ENCODE measurements at places on chromosomes 12 and 14.

DNA sequence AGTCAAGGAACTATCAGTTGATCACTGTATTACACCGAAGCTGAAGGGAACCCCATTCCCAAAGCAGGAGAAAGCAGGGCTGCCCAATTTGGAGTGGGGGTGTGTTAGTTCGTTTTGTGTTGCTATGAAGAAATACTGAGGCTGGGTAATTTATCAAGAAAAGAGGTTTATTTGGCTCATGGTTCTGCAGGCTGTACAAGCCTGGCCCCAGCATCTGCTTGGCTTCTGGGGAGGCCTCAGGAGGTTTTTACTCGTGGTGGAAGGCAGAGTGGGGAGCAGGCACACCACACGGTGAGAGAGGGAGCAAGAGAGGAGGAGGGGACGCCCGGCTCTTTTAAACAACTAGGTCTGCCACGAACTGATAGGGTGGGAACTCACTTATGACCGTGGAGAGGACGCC lies 16.7 kb upstream of the DIO3 start:
- no peaks in the 10 kb centered on the region for H3K4me1 ChIP-seq
- H3K27ac ChIP-seq, result no peak overlapping the region
- no peak overlapping the region for H3K4me3 ChIP-seq
- no peaks in the 10 kb centered on the region for H3K36me3 ChIP-seq

DNA sequence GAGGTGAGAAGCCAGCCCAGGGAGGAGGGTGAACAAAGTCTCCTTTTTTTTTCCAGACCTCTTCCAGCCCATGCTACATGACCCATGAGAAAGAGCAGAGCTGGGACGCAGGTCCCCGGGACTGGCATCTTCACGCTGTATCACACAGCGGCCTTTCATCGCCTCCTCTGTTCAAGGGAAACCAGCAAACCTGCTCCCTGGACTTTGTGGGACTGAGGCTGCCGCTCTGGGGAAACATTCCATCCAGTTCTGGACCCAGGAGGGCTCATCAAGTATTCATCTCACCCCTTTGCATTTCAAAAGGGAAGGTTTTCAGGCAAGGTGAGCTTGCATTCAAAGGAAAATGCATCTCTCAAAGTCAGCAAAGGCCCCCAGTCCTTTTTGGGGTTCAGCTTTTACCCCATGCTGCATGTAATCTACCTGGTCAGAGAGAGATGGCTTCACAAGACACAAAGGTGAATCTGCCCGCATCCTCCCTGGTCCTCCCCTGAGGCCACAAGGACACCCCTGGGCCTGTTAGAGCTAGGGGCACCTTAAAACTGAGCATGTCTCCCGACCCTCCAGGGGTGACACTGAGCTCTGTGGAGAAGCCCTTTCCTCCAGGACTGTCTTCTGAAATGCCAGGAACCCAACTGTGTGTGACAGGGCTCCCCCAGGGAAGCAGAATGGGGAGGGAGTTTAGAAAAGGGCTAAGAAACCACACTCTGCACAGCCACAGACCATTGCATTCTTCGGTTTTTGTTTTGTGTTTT lies 21.2 kb upstream of the MEG3 start:
- no peak overlapping the region for H3K27ac ChIP-seq
- H3K4me3 ChIP-seq, result no peak overlapping the region
- no peaks in the 10 kb centered on the region for H3K36me3 ChIP-seq
- peak; percentile 18 for DNase-seq
- peaks cover 6% of the 10 kb centered on the region for H3K4me1 ChIP-seq

- no peaks in the 10 kb centered on the region for H3K36me3 ChIP-seq
- H3K4me3 ChIP-seq, result no peak overlapping the region
- no peak for DNase-seq
These were observed 4.0 kb downstream of the STX2 start for GRCh38 chr12:130835011-130835410.

- H3K36me3 ChIP-seq, result no peaks in the 10 kb centered on the region
- H3K4me1 ChIP-seq, result no peaks in the 10 kb centered on the region
- H3K4me3 ChIP-seq, result no peak overlapping the region
- H3K27ac ChIP-seq, result no peak overlapping the region
- no peaks in the 10 kb centered on the region for H3K27me3 ChIP-seq
These were observed 11.0 kb downstream of the HMGA2 start for GRCh38 chr12:65835256-65835655.

- H3K36me3 ChIP-seq, result no peaks in the 10 kb centered on the region
- no peak overlapping the region for H3K4me3 ChIP-seq
- no peak overlapping the region for H3K27ac ChIP-seq
- no peaks in the 10 kb centered on the region for H3K4me1 ChIP-seq
- no peak for DNase-seq
- H3K27me3 ChIP-seq, result no peaks in the 10 kb centered on the region
These were observed 1071.2 kb upstream of the USP15 start for GRCh38 chr12:61188801-61189595.

- no peaks in the 10 kb centered on the region for H3K36me3 ChIP-seq
- no peak overlapping the region for H3K4me3 ChIP-seq
- no peak for DNase-seq
- no peaks in the 10 kb centered on the region for H3K27me3 ChIP-seq
- peaks cover 1% of the 10 kb centered on the region for H3K4me1 ChIP-seq
- H3K27ac ChIP-seq, result no peak overlapping the region
These were observed 154.3 kb upstream of the C14orf180 start for GRCh38 chr14:104425171-104425681.

DNA sequence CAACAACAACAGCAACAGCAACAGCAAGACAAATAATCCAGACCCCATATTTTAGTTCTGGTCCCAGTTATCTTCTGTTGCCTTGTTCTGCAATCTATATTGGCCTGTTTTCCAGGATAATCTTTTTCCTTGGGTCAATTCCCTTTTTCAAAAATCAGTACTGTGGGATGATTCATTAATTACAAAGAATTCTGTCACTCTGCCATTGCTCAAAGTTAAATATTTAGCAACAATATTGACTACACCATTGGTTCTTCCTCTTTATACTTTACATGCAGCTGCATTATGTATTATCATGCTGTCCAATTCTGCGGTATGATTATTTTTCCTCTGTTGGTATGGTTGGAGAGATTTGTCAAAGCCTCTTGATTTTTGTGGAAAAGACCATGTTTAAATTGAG lies 10.1 kb upstream of the GALNT8 start:
- H3K4me1 ChIP-seq, result no peaks in the 10 kb centered on the region
- H3K36me3 ChIP-seq, result no peaks in the 10 kb centered on the region
- H3K27ac ChIP-seq, result no peak overlapping the region

DNA sequence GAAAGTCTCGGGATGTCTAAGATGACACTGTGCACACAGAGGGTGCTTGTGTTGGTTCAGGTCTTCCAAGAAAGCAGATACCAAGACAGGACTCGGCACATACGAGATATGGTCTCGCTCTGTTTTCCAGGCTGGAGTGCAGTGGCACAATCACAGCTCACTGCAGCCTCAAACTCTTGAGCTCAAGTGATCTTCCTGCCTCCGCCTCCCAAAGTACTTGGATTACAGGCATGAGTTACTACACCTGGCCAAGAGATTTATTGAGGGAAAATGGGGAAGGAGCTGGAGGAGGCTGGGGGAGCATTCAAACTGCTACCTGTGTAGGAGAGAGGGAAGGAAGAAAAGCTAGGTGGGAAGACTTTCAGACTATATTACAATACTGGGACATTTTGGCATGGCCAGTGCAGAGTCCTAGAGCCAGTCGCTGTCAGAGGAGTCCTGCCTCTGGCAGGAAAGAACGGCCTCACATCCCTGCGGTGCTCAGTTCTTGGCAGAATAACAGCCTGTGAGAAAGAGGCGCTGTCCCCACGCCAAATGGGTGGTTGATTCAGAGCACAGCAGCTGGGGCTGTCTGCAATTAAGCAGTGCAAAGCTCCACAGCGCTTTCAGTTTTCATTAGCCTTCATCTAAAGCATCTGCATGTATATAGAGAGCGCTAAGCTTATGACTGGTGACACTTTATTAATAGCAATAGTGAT lies 18.3 kb downstream of the SLC17A8 start:
- H3K4me1 ChIP-seq, result peaks cover 3% of the 10 kb centered on the region
- no peak overlapping the region for H3K4me3 ChIP-seq
- no peak overlapping the region for H3K27ac ChIP-seq
- no peaks in the 10 kb centered on the region for H3K27me3 ChIP-seq
- no peaks in the 10 kb centered on the region for H3K36me3 ChIP-seq

DNA sequence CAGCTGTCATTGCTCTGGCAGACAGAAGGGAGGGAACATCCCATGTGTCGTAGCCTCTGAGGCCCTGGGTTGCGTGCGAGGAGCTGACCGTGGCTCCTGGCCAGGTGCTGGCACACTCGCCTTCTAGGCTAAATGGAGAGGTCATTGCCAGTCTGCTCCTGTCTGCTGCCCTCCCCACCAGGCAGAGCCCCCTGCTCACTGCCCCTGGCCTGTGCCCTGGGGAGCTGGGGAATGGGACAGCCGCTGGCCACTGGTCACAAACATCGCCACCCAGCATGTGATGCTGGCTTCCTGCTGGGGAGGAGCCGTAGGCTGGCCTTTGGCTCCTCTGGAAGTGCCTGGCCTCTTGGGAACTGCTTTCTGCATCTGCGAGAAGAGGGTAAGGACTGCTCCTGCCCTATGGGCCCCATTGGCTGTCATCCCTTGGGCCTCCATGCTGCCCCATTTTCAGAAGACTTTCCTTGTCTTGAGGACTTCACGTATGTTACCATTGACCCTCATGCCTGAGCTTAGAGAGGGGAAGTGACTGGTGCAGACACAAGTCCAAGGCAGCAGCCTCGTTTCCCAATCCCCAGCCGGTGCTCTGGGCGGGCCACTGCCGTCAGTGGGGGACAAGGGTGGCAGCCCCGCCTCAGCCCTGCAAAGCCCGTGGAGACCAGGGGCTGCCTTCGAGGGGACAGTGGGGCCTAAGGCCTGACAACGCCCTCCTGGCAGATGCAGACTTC lies 2.0 kb upstream of the TNFAIP2 start:
- H3K36me3 ChIP-seq, result no peaks in the 10 kb centered on the region
- DNase-seq, result no peak
- no peak overlapping the region for H3K4me3 ChIP-seq
- no peaks in the 10 kb centered on the region for H3K27me3 ChIP-seq
- no peak overlapping the region for H3K27ac ChIP-seq

DNA sequence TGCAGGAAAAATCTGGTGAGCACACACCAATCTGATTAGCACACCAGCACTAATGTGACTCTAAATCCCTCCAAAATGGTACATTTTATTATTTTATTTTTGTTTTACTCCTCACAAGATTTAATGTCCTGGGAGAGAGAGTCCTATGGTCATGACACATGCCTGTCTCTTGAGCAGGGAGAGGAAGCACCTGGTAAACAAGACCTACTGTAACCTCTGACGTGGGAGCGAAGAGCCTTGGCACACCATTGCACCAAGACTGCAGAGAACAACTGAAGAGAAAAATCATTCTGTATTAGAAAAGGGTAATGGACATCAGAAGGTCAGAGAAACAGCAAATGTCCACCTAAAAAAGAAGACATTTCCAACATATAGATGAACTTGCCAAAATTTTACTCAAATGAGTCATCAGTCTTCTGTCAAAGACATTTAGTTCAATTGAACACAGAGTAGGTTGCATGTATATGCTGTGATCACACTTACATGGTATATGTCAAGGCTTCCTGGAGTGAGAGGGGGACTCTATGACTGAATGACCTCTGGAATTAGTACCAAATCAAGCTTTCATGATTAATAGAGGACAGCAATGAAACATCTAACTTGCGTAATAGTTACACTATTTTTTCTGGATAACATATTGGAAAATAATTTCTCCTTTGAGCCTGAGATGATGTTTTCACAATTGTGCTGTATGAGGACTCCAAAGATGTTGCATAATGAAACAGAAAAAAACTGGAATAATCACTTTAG lies 186.9 kb upstream of the FLRT2 start:
- no peaks in the 10 kb centered on the region for H3K27me3 ChIP-seq
- no peaks in the 10 kb centered on the region for H3K36me3 ChIP-seq
- no peak for DNase-seq
- no peaks in the 10 kb centered on the region for H3K4me1 ChIP-seq
- H3K27ac ChIP-seq, result no peak overlapping the region
